Stromal cell of bone marrow (primary cell): ENCODE measurements at places on chromosomes 4 and X.

GRCh38 chr4:42216664-42217063, 64.2 kb upstream of the BEND4 start:
- DNase-seq = no peak

DNA sequence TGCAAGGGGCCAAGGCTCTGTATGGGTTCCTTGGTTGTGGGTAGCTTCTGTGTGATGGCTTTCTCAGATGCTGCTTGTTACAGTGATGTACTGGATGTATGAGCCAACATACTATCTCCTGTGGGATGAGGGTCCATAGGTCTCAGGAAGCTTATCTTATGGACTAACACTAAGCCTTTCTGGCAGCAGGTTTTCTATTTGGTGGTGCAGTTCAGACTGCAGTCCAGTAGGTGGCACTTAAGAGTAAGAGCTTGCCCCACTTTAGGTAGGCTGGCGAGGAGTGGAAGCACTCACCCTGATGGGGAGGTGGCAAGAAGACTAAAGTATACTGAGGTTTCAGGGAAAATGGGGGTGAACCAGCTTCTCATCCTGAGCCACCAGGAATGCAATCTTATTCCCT, 306.7 kb upstream of the MAOA start:
- no peak for DNase-seq

- DNase-seq = no peak
Observed at GRCh38 chrX:47169726-47170515, 23.7 kb upstream of the UBA1 start.

- DNase-seq = peak; percentile 15
Observed at GRCh38 chrX:141468940-141469339, 115.6 kb downstream of the SPANXA1 start.

GRCh38 chrX:129726307-129727111, 12.3 kb upstream of the XPNPEP2 start:
- DNase-seq = peak; percentile 48

DNA sequence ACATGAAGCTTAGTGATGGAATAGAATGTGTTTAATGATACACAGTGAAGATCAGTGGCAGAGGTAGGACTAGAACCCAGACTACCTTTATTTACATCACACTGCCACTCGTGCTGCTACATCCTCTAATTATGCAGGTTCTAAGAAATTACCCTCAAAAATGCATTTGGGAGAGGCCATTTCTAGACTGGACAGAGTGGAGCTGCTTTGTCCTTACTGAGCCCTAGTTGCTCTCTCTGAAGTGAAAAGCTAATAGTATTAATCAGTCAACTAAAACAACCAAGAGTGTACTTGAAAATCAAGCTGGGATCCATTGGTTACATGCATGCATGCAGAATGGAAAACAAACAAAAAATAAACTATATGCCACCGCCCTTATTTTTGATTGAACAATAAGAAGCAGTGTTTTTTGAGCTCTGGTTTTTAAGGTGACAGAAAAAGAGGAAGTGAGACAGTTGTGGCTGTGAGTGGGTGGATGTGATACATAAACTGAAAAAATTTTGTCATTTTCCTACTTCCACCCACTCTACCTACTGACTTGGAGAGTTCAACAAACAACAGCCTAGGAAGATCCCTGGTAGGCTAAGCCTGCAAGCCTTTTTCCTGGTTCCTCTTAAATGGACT, 6.8 kb upstream of the VSIG4 start:
- no peak for DNase-seq

GRCh38 chrX:270848-271367, 10.3 kb upstream of the PLCXD1 start:
- no peak for DNase-seq

- DNase-seq = no peak
Observed at GRCh38 chr4:183297675-183298074, 22.4 kb downstream of the CLDN22 start.

- DNase-seq = no peak
Observed at GRCh38 chrX:87697409-87697808, 179.8 kb downstream of the KLHL4 start.

- DNase-seq = no peak
Observed at GRCh38 chr4:38920677-38921076, 53.1 kb downstream of the FAM114A1 start.

- DNase-seq = no peak
Observed at GRCh38 chrX:12894074-12895030, 12.1 kb upstream of the TLR8 start.

- no peak for DNase-seq
Observed at GRCh38 chr4:92304606-92305005, 840 bp downstream of the GRID2 start.

DNA sequence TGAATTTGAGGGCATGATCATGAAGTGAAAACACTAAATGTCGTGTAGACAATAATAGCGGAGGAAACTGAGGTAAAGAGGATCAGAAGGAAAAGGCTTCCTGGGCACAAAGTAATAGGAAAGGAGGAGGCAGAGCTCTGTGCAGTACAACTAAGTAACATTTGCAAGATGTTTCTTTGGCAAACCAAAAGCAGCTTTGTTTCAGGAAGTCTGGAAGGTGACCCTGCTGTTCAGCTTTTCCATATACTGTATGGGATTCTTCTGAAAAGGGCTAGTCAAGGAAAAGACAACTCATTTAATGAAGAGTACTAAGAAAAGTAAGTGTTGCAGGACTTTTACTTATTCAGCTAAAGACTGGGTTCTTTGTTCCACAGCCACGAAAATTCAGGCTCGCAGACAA, 463.1 kb downstream of the PCDH7 start:
- no peak for DNase-seq

DNA sequence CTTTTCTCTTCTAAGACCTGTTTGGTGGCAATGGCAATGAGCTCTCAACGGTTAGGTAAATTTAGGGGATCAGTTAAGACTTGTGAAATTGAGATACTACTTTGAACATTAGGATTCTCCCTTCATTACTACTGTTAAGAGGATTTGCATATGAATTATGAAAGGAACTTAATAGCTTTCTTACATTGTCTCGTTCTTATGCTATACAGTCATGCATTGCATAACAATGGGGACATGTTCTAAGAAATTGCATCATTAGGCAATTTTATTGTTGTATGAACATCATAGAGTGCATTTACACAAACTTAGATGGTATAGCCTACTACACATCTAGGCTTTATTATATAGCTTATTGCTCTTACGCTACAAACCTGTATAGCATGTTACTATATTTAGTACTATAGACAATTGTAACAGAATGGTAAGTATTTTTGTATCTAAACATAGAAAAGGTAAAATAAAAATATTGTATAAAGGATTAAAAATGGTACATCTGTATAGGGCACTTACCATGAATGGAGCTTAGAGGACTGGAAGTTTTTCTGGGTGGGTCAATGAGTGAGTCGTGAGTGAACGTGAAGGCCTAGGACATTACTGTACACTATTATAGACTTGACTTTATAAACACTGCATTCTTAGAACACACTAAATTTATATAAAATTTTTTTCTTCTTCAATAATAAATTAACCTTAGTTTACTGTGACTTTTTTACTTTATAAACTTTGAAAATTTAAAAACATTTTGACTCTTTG, 62.5 kb downstream of the PAQR3 start:
- DNase-seq = no peak

DNA sequence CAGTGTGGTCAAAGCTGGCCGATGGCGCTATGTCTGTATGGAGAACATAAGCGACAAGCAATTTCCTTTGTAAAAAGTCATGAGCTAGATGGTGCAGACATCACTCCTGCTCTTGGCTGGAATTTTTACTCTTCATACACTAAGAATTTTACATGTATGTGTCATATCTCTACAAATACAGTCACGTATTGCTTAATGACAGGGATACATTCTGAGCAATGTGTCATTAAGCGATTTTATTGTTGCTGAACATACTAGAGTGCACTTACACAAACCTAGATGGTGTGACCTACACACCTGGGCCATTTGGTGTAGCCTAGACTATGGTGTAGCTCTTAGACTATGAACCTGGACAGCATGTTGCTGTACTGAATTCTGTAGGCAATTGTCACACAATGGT, 185.4 kb downstream of the SOWAHB start:
- DNase-seq = no peak

DNA sequence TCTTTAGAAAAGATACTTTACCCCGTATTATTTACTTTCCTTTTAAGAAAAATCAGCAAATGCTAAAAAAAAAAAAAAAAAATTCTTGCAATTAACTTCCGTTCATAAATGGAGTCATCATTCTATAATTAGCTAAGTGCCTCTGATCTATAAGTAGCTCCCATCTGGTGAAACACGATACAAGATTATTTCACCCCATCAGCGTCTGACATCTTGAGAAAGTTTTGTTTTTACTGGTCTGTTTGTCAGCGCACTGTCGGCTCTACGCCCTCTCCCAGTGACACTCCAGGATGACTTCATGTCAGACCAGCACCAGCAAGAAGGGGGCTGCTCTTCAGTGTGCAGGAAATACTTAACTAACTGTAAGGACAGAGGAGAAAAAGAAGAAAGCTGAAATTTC, 108.3 kb downstream of the AFAP1 start:
- DNase-seq = peak; percentile 65

DNA sequence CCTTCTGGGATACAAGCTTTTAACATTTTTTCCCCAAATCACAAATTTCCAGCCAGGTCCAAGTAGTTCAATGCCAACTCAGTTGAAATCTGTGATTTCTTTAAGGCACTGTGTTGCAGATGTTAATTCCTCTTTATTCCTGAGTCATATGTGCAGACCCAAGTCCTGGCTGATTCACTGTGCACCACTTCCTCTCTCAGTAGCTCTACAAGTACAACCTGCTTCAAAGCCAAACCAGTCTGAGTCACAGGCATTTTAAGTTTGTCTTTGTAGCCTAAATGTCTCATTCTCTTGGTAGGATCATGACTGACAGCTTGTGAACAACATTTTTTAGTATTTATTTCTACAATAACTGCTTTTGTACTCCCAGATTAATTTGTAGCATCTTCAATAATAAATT, 165.6 kb upstream of the S100G start:
- peak; percentile 87 for DNase-seq

DNA sequence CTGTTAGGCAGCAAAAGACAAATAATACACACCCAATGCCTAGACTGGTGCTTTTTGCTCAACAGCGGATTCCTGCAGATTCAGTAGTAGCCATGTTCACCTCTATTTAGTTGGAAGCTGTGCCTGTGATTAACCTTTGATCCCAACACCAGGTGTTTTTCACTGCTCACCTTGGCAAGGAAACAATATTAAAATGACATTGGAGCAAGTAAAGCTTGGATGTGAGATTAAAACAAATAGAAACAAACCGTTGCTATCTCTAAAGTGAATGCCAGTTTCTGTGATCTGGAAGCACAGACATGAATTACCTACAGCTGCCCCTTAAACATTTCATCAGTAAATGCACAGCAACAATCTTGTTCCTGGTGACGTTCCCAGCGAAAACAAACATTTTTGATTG, 35.7 kb downstream of the MAGEB17 start:
- no peak for DNase-seq

GRCh38 chrX:71565474-71566041, 12.7 kb upstream of the GCNA start:
- no peak for DNase-seq

GRCh38 chr4:84956014-84956413, 10.5 kb downstream of the WDFY3 start:
- DNase-seq = no peak

- DNase-seq = no peak
Observed at GRCh38 chr4:109041463-109042360, 260.7 kb downstream of the COL25A1 start.

DNA sequence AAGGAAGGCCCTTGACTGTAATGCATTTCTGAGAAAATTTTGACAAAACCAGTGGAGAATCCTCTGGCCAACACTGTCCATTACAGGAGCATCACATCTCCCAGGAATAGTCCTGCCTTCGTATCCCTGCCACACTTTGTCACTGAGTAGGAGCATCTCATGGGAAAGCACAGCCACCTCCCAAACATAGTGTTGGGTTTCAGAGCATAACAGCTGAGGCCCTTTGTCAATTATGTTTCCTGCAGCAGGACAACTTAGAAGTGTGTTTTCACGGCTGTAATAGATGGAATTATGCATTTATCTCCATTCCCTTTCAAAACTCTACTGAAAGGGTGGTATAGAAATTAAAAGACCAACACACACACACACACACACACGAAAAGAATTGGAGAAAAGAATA, 91.1 kb upstream of the SMAD1 start:
- DNase-seq = no peak

- DNase-seq = no peak
Observed at GRCh38 chr4:94237271-94237670, 29.6 kb downstream of the SMARCAD1 start.

GRCh38 chrX:111445485-111445884, 33.5 kb upstream of the DCX start:
- peak; percentile 5 for DNase-seq

GRCh38 chr4:159229164-159229563, 126.3 kb downstream of the RAPGEF2 start:
- DNase-seq = no peak

DNA sequence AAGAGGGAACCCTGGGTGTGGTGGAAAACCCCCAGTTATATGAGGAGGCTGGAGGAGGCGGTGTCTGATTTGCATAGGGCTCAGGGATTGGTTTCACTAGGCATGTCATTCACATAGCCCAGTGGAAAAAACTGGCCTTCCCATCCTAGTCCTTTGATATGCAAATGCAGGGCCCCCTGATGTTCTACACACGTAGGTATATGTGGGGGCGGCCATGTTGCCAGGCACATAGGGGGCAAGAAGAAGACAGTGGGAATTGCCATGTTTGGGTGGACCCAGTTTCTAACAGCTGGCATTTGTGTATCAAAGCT, 34.0 kb upstream of the ENPP6 start:
- DNase-seq = no peak

- DNase-seq = no peak
Observed at GRCh38 chr4:156981262-156981769, 9.7 kb upstream of the PDGFC start.

- no peak for DNase-seq
Observed at GRCh38 chr4:185213877-185214276, 4.5 kb downstream of the SNX25 start.

- DNase-seq = no peak
Observed at GRCh38 chrX:22395372-22395771, 122.7 kb downstream of the CBLL2 start.

GRCh38 chr4:80053140-80053910, 19.7 kb downstream of the ANTXR2 start:
- no peak for DNase-seq

- no peak for DNase-seq
Observed at GRCh38 chrX:142149919-142150318, 55.2 kb downstream of the MAGEC2 start.

DNA sequence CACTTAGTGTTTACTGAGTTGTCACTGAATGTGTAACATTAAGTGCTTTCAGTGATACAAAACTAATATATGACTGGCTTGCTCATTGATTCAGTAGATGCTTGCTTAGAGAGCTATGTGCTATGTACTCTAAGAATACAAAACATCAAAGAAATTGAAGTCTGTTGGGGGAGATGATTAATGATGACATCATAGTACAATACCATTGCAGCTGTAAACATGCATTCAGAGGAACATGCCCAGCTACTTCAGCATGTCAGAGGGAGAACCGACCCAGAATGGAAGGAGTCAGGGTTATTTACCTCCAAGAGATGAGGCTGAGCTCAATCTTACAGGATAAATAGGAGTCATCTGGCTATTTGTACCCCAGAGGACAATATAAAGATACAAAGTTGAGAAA, 290.8 kb downstream of the TENM3 start:
- no peak for DNase-seq
